GM03348 (cell line): ENCODE measurements at places on chromosomes 5 and 9.

DNA sequence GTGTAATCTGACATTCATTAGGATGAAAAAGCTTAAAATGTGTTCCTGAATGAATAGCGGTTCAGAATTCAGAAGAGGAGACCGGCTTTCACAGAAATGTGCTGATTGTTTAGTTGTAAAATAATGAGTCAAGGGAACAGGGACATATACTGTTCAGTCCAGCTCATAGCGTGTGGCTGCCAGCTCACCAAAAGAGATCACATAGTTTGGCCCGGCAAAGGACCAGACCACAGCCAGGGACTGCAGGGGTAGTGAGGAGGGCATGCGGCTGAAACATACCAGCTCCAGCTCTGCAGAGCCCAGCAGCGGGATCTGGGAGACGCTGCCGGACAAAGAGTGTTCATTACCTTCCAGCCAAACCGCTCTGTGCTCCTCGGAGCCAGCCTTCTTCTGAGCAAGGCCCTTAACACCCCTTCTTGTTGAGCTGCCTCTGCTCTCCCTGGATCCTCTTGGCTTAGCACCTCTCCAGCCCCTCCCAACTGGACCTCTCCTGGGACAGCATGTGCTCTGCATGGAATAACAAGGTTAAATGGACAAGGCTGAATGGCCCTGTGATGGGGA is 116.8 kb upstream of the CNTLN start:
- peak; percentile 70 for DNase-seq

DNA sequence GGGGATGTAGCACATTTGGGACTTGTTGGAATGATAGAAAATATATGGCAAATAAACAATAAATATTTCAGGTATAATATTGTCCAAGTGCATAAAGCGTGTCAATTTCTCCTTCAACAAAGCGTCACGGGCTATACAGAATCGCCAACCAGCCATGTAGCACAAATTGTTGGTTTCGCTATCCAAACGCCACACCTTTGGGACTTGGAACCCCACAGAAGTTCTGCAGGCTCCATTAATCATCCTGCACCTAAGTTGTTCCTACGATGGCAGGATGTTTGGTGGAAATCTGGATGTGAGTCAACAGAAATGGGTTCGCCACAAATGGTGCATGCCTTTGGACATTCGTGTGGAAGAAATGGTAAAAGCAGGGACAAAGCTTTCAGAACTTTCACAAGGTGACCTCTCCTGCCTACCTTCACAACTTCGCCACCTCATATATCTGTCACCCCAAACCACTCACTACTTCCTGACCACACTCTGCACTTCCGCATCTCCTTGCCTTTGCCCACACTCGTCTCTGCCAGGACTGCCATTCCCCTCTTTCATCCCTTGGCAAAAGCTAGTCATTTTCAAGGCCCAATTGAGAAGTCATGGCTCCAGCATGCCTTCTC is 95.7 kb downstream of the LHFPL2 start:
- DNase-seq = no peak

- DNase-seq = no peak
Observed at GRCh38 chr9:72150661-72151060, 1.4 kb downstream of the GDA start.

DNA sequence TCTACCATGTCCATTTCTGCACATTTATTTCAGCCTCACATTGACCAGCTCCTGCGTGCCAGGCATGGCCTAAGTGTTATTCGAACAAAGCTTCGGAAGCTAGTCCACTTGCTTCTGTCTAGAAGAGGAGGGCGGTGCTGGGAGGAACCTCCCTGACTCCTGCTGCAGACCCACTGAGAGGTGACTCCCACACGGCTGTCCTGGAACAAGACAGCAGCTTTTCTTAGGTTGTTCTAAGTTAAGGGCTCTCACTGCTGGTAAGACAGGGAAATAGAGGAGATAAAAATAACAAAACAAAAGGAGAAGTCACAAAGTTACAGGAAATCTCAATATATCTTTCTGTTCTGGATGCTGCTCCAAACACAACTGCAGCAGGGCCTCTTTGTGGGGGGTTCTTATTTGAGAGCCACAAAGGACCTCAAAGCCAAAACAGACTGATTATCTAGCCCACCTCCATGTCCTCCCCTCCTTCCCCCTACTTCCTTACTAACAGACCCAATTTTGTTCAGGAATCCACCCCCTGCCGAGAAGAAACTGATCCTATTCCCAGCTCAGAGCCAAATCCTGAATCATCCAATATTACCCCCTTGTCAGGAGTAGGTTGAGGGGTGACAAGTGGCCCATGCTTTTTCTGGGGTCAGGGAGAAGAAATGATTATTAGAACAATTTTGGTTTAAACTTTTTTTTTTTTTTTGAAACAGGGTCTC is 28.4 kb upstream of the KCNIP1 start:
- no peak for DNase-seq

DNA sequence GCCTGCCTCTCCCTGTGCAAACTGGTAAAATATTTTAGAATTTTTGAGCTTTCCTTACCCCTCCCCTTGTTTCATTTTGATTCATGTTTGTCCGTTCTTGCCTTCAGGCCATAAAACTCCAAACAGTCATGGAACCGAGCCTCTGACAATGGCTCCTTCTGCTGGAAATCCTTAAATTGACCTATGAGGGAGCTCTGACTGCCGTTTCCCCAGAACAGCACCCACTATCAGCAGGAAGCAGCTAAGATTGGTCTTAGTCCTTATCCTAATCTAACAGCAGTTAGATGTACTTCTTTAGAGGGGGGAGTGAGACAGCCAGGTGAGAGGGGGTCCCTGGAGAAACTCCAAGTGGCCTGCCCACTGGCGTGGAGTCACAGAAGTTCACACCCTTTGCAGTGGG is 106.7 kb downstream of the FAM174A start:
- no peak for DNase-seq

DNA sequence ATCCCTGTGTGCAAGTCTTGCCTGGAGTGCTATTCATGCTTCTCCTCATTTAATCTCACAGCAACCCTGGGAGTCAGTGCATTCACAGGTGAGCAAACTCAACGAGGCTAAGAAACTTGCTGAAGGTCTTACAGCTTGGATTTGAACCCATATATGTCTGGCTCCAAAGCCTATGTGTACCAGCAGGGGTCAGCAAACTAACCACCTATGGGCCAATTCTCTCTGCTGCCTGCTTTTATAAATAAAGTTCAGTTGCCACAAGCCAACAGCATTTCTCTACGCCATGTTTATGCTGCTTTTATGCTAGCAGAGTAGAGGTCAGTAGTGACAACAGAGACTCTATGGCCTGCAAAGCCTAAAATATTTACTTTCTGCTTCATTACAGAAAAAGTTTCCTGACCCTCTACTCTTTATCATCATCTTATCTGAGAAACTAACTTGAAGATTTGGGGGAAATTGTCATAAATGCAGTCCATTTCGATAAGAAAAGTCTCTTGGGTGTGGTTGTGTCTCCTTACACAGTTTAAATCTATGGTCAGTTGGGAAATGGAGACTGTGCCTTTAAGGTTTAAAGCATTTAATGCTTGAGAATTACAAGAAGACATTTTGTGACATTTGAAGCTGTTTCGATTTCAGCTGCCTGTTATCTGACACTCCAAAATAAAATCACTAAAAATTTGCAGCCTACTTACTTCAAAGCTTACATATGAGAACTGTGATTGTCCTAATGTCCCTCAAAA is 137.7 kb downstream of the PRELID2 start:
- DNase-seq = peak; percentile 15

- no peak for DNase-seq
Observed at GRCh38 chr5:59722874-59723273, 170.7 kb downstream of the PDE4D start.

DNA sequence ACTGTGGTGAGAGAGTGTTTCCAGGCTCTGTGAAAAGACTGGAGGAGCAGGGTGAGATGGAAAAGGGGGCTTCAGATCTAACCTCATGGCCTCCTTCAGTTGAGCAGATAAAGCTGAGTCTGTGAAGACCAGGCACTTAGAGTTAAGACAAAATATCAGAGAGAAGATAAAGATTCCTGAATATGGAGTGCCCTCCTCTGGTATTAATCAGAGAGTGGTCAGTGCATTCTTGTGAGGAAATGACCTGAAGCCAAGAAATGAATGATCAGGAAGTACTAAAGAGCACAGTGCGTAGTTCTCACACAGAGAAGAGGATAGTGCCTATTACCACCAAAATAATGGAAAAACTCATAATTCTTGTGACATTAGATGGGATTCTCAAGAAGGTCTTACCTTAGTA is 1417.0 kb upstream of the ACO1 start:
- DNase-seq = no peak

- DNase-seq = no peak
Observed at GRCh38 chr9:109477258-109478050, 20.7 kb downstream of the PTPN3 start.

- DNase-seq = no peak
Observed at GRCh38 chr5:143362664-143363227, 40.7 kb downstream of the NR3C1 start.

GRCh38 chr9:98491828-98492227 is 216.9 kb downstream of the GABBR2 start:
- peak; percentile 63 for DNase-seq

DNA sequence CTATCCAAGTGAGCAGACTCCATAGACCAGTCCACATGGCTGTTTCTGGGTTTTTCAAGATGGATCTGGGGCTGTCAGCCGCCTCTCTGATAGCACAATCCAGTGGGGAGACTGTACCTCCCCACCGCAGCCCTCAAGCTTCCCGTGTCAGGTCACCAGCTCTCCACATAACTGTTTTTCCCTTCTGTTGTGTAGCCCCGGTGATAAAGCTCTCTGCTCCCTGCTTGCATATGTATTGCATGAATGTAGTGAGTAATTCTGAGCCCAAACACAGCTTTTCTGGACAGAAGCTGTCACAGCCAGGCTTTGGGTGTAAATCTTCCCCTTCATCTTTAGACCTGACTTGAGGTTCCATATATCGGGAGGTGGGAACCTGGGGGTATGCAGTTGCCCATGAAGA is 23.1 kb upstream of the CFAP157 start:
- peak; percentile 26 for DNase-seq

- no peak for DNase-seq
Observed at GRCh38 chr9:127105805-127106465, 16.5 kb downstream of the ANGPTL2 start.

GRCh38 chr5:135671052-135671705 is 92.4 kb upstream of the CXCL14 start:
- DNase-seq = no peak

DNA sequence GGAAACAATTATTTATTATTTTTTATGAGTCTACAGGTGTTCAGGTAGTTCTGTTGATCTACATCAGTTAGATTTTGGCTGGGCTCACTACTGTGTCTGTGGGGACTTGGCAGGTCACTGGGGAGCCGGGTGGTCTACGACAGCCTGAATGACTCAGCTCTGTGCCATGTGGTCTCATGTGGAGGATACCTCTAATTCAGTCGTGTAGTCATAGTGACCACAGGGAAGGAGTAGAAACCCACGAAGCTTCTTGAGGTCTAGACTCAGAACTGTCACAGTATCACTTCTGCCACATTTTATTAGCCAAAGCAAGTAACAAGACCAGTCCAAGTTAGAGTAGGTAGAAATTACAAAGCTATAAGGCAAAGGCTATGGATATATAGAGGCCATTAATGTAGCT is 64.7 kb upstream of the GRAMD2B start:
- DNase-seq = no peak

- DNase-seq = no peak
Observed at GRCh38 chr9:89670114-89670513, 65.3 kb downstream of the GADD45G start.

DNA sequence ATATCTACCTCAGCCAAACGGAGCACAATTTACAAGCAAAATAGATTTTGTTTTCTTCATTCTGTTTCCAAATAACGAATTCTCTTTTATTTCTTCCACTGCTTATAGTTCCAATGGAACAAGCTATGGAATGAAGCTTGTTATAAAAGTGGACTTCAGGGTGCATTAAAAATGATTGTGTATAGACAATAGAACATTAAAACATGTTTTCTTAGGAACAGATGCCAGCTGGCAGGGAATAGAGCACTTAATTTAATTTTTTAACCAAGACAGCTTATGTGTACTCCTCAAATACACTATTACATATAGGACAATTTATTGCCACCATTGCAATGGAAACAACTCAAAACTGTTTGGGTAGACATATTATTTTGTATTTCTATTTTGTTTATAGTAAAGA is 860.1 kb upstream of the TYRP1 start:
- no peak for DNase-seq

DNA sequence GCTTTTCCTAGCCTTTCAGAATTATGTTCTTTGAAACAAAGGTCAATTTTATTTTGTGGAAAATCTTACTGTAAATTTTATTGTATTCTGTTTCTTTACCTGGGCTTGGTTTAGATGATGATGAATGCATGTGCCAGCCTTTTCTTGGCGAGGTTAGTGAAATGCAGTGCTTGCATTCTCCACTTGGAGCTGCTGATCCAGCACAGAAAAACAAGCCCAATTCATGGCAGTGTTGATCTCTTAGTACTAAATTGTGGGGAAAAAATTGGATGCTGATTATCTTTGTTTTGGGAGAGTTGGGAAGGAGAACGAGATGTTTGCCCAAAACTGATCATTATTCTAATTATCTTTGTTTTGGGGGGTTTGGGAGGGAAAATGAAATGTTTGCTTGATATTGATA is 3.7 kb downstream of the HABP4 start:
- DNase-seq = peak; percentile 60

GRCh38 chr5:91390268-91390667 is 7.2 kb upstream of the ARRDC3 start:
- DNase-seq = no peak

- no peak for DNase-seq
Observed at GRCh38 chr5:14464096-14464495, 117.5 kb upstream of the OTULINL start.

GRCh38 chr5:95406426-95407090 is 15.4 kb downstream of the FAM81B start:
- no peak for DNase-seq

DNA sequence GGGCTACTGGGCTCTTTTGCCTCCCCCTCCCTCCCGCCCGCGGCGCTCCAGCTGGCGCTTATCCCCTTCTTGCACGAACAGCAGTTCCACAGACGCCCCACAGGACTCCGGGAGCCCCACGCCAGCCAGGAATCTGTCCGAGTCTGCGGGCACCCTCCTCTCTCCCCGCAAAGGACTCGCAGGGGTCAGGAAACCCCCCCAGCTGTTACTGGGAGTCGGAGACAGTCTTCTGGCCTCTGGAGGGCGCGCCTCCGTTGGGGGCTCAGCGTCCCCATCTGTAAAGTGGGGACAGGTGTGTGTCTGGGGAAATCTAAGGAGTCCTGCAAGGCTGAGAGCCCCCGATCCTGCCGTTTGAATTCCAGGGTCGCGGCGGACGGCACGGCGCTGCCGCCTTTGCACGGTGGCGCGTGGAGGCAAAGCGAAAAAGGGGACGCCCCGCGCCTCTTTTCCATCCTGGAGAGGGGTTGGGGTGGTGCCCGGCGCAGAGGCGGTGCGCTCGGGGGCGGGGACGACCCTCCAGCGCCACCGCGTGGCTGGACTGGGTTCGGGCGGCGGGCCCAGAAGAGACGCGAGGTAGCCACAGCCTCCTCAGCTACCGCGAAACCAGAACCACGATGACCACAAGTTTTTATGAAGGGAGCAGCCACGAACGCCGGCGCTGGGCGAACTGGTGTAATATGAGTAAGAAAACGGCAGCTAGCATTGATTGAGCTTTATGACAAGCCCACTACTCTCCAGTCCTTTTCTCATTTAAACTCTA is 2.8 kb upstream of the CCIN start:
- peak; percentile 95 for DNase-seq
